Renal pelvis (tissue), 12 donors: ENCODE measurements at places on chromosomes 4 and X. TPM values are rescaled to one million over a fixed set of nuclear protein-coding genes. Genes with fewer than 3 reads are reported as not detected.

DNA sequence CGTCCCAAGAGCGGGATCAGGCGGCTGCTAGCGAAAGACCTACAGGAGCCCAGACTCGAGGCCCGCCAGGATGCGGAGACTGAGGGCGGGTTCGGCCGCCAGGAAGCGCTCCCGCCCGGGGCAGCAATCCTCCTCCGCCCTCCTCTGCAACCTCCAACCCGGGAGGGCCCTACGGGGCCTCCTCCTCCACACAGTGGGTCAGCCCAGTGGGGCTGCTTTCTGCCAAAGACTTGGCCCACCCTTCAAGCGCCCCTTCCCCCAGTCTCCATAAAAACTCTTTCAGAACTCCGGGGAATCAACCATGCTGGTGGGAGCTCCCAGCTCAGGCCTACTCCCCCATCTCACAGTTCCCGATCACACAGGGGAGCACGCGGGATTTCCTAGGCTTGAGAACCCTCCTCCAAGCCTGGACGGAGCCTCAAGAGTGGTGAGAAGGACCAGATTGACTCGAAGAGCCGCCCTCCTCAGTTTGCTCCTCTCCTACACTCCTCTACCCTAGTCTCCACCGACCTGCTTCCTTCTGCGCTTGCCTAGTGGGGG is 77.5 kb downstream of the RLIM start:
- DNase-seq: peak; percentile 63

DNA sequence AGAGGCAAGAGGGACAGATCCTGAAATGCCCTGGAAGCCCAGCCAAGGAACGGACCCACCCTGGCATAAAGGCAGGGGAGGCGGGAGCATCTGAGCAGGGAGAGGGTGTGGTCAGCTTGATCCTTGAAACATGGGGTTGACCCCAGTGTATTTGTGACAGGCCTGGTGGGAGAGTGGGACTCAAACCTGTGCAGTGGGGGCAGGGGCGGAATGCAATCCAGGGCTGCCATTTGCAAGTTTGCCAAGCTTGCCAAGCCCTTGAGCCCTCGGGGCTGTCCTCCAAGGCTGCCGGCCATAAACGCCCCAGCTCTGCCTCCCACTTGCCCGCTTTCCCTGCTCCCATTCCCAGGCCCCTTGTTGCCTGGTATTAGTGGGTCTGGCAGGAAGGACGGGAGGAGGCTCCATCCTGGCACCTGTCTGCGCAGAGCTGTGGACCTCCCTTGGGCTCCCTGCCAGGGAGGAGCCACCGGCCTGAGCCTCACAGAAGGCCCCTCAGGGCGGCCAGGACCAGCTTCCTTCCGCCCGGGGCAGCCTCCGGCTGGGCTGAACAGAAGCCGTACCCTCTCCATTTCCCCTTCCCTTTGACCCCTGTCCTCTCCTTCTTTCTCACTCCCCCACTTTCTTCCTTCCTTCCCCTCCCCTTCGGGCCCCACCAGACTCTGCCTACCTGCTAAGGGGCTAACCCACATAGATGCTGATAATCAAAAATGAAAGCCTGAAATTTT is 661 bp downstream of the S100P start:
- no peak for DNase-seq

- no peak for DNase-seq
Measured at GRCh38 chr4:90099812-90100211, 27.4 kb upstream of the CCSER1 start.

- no peak for DNase-seq
Measured at GRCh38 chr4:184740980-184741391, 7.1 kb upstream of the CENPU start.

- no peak for DNase-seq
Measured at GRCh38 chrX:135536877-135537276, 16.4 kb downstream of the INTS6L start.

DNA sequence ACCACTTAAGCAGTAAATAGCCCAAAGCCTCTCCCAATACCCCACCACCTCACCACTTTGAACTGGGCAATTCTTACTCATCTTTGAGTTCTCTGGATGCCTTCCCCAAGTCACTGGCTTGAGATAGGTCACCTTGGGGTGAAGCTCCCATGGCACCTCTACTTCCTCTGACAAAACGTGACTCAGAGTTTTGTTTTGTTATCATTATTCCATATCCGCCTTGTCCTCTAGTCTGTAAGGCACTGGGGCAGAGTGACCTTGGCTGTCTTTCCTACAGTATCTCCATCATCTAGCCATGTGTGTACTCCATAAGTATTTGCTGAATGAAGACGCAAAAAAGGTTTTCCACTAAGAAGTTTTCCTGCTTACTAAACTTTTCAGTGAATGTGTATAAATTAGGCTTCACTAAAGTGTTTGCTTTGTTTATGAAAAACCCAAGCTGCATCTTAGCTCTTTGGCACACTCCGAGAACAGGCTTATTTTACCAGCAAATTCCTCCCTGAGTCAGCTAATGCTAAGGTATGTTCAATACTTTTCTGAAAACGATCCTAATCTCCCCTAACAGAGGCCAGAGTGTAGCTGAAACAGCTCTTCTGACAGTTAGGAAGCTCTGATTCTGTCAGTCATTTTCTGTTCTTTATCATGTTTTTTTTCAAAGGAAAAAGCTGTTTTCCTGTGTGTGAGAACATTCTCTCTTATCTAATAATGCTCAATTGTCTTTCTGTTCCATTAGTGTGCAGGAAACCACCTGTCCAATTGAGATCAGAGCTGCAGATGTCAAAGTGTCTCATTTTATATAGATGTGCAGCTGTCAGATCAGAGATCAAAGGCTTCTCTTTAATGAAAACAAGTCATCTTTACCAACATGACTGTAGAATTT is 30.2 kb upstream of the TSPAN5 start:
- DNase-seq: no peak

GRCh38 chrX:33188286-33188685 is 23.1 kb downstream of the DMD start:
- no peak for DNase-seq

DNA sequence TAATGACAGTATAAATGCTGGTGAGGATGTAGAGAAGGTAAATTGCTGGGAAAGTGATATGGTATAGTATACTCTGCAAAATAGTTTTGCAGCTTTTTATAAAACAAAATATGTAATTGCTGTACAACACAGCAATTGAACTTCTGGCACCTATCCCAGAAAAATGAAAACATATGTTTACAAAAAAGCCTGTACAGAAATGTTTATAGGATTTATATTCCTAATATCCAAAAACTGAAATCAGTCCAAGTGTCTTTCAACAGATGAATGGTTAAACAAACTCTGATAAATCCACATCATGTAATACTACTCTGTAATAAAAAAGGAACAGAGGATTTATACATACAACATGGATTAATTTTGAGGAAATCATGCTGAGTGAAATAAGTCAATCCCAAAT is 198.4 kb upstream of the ACTRT1 start:
- DNase-seq: no peak

DNA sequence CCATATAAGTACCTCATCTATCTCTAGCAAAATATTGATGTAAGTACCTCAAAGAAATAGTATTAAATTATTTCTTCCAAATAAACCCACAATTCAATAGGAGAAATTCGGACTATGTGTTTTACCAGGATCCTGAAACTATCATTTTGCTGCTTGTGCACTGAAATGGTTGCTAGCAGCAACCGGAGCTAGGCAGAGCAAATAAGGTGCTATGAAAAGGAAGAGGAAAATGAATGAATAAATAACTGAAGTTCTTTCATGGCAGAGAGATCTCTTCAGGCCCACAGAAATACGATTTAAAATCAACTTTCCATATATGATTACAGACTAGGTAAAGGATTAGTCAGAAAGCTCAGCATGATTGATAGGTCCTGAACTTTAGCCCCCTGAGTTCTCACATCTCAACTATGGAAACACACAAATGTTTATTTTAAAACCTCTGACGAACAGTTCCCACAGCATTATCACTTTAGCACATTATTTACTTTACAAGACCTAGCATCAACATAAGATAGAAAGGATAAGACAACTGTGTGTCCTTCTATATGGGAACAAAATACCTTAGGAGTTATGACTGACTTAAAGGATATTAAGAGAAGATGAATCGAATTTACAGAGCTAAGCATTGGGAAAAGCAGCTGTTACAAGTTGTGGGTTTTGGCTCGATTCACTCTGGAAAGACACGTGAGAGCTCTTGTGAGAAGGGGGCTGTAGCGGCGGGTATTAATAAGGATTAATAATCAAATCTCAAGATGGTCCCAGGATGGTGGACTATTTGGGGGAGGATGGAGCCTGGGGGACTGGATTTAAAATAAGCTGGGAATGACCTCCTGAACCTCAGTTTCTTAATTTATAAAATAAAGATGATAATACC is 104.3 kb downstream of the CORIN start:
- no peak for DNase-seq

- no peak for DNase-seq
Measured at GRCh38 chr4:792626-793092, 33.3 kb downstream of the CPLX1 start.

DNA sequence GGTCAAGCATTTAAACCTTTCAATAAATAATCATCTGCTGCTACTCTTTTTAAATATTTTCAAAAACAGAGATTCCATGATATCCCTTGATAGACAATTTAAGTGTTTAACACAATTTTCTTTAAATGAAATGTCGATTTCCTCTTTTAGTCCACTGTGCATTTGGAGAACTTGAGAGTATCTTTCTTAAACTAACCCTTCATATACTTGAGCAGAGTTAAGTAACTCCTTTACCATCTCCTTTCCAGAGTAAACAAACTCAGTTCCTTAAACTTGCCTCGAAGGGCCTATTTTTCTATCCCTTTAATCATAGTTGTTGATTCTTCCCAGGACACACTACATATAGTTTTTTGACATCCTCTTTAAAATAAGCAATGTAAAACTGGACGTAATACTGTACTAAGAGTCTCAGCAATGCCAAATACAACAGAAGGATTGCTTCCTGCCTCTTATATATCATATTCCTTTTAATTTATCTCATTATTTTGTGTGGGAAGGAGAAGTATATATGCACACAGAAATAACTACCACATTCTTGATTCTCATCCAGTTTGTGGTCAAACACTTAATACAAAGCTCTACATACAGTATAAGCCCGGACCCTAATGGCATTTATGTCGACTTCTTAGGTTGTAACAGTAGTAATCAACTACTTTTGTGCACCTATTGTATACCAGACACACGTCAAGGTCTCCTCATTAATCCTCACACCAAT is 22.8 kb downstream of the RAB28 start:
- peak; percentile 22 for DNase-seq

DNA sequence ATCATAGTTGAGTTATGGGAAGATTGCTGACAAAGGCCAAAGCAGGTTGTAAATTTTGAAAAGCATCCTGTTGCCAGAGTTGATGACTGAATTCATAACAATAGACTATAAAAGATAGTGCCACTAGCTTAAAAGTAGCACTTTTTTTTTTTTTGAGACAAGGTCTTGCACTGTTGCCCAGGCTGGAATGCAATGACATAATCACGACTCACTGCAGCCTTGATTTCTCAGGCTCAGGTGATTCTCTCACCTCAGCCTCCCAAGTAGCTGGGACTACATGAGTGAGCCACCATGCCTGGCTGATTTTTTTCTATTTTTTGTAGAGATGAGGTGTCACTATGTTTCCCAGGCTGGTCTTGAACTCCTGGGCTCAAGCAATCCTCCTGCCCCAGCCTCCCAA is 122.7 kb downstream of the SPOCK3 start:
- DNase-seq: no peak

- DNase-seq: no peak
Measured at GRCh38 chrX:154373340-154374306, 811 bp downstream of the FLNA start.

DNA sequence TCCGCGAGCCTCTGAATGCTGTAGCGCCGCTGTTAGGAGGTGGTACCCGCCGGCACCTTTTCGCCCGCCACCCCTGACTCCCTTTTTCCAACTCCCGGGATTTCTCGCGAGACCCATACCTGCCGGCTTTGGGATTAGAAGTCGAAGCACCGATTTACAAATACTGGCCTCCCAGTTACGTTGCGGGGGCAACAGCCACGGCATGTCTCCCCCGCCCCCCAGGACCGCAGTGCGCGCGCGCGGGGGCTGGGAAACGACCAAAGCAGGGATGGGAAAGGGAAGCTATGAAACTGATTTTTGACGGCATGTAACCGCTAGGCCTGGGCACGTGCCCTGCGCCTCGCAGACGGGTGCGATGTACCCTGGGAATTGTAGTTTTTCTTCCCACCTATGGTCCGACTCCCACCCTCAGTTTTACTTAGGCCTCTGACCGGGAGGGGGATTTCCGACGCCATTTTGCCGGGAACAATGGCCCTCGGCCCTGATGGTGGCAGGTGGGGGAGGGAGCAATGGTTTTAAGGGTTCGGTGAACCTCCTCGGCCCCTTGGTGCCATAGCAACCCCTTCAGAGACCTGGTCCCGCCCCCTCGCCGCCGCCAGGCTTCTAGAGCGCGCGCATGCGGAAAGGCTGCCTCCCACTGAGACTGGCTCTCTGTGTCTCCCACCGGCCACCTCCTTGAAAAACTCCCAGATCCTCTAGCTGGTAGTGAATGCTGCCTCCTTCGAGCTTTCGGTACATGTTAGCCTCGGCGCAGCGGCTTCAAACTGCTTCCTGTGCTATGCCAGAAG is 772 bp upstream of the WNK3 start:
- DNase-seq: peak; percentile 85

DNA sequence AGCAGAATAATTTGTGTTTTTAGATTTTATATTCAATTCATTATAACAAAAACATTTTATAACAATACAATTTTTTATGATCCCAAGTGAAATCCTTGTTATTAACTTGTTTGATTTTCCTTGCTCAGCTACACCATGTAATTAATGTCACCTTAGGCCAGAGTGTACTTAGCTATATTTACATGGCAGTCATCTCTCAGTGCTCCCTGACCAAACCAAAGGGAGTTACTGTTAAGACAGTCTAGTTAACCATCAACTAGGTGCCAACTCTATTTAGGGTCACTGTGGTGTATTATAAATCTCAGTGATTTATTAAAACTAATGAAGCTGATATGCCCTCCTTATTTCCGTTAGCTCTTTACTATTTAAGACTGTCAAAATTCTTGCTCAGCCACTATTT is 44.4 kb downstream of the CCDC158 start:
- DNase-seq: no peak

GRCh38 chr4:55447108-55447708 is 51.5 kb downstream of the TMEM165 start:
- no peak for DNase-seq

- DNase-seq: no peak
Measured at GRCh38 chr4:168587411-168588125, 90.7 kb downstream of the PALLD start.

DNA sequence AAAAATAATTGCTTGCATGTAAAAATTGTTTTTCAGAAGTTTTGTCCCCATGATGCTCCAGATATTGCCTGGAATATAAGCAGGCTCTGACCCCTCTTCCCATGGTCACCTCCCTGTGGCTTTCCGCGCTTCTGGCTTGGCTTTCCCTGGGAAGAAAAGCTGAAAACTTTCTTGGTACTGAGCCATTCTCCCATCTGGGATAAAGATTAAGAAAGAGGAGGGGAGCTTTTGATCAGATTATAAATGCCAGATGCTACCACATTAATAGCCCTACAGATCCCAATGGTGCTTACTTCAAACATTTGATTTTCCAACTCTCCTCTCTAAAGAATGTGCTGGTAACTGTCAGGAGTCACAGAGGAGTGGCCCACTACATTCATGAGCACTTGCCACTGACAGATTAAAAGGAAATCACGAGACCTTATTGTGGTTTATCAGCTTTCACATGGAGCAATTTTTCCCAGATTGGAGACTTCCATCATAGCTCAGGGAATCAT is 54.4 kb upstream of the GAB1 start:
- DNase-seq: no peak

- DNase-seq: no peak
Measured at GRCh38 chr4:153916273-153916755, 127.4 kb upstream of the SFRP2 start.

CABS1 gene
- polyA plus RNA-seq: not detected

SPATA4 gene
- 1.2 TPM for polyA plus RNA-seq

RPA4 gene
- not detected for polyA plus RNA-seq

MFAP3L gene
- 25.9 TPM for polyA plus RNA-seq

ARHGEF38 gene
- 4.7 TPM for polyA plus RNA-seq

GCNA gene
- 2.1 TPM for polyA plus RNA-seq

STBD1 gene
- polyA plus RNA-seq: 2.0 TPM
